Head of caudate nucleus (tissue), 42 donors: ENCODE measurements at places on chromosomes 1 and 21.

- no peak for DNase-seq
These were observed 42.9 kb upstream of the TDRD10 start for GRCh38 chr1:154459080-154459479.

- DNase-seq = no peak
These were observed 144.8 kb downstream of the BACH1 start for GRCh38 chr21:29443411-29444010.

GRCh38 chr1:1332031-1332755 lies 1.1 kb downstream of the TAS1R3 start:
- no peak for DNase-seq

DNA sequence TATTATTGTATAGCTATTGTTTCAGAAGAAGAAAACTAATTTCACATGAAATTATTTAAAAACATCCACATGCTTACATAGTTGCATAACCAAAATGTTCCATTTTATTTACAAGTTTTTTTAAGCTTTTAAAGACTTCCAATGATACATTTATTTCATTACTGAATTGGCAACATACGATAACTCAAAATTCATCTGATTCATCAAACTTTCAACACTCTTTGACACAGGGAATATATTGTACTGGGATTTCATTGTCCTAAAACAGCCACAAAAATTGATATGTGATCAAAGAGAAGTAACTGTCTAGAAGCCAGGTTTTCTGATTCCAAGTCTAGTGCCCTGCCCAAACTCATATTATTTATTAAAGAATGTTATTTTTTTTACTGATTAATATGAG lies 131.4 kb upstream of the USP24 start:
- DNase-seq = no peak

- no peak for DNase-seq
These were observed 79.9 kb downstream of the SIPA1L2 start for GRCh38 chr1:232550007-232550406.

GRCh38 chr1:41014871-41015270 lies 6.7 kb downstream of the SLFNL1 start:
- no peak for DNase-seq

DNA sequence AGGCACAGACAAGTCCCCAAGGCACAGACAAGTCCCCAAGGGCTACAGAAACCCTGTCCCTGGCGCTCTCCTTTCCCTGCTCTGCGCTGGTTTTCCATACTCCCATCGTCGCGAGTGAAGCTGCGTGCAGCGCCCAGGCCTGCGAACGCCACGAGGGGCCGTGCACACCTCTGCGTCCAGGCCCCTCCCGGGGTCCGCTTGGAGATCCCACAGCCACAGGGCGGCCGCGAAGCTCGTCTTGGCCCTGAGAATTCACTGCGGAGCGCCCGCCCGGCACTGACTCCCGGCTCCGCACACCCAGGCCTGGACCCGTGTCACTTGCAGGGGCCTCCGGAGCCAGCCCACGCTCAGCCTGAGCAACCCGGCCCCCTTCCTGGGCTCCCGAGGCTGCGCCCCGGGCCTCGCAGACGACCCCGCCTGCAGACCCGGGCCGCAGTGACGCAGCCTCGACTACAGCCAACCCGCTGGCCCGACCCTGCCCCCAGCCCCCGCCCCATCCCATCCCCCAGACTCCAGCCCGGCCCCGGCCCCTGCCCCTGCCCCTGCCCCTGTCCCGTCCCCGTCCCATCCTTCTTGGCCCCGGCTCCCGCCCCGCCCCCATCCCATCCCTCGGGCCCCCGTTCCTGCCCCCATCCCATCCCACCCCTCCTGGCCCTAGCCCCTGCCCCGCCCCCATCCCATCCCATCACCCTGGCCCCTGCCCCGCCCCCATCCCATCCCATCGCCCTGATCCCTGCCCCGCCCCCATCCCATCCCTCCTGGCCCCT lies 841 bp downstream of the POFUT2 start:
- DNase-seq = peak; percentile 8

GRCh38 chr1:153933955-153934354 lies 11.2 kb upstream of the GATAD2B start:
- DNase-seq = no peak

DNA sequence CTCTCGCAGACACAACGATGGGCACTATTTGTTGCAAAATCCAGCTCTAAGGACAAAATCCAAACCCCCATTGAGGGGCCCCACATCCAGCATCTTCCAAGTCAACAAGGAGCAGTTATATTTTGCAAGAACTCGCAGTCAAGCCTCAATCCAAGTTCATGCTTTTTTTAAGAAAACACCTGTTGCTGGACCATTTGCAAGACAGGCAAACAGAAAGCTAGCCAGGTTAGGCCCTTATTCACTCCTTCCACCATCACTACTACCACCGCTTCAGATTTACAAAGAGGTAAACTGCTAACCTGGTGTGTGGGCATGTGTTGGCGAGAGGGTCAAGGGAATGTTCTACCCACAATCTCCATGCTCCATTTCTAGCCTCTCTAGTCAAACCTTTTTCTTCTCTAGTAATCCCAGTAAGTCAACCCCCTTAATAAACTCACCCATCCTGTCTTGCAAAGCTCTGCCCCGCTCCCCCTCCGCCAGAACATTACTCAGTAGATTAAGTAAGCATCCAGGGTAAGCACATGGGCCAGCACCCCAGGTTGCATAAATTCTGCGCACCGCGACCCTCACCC lies 703 bp downstream of the ERI3 start:
- no peak for DNase-seq

GRCh38 chr1:198903203-198903602 lies 264.4 kb downstream of the PTPRC start:
- peak; percentile 76 for DNase-seq

- no peak for DNase-seq
These were observed 2.6 kb downstream of the HYI start for GRCh38 chr1:43451157-43451591.

DNA sequence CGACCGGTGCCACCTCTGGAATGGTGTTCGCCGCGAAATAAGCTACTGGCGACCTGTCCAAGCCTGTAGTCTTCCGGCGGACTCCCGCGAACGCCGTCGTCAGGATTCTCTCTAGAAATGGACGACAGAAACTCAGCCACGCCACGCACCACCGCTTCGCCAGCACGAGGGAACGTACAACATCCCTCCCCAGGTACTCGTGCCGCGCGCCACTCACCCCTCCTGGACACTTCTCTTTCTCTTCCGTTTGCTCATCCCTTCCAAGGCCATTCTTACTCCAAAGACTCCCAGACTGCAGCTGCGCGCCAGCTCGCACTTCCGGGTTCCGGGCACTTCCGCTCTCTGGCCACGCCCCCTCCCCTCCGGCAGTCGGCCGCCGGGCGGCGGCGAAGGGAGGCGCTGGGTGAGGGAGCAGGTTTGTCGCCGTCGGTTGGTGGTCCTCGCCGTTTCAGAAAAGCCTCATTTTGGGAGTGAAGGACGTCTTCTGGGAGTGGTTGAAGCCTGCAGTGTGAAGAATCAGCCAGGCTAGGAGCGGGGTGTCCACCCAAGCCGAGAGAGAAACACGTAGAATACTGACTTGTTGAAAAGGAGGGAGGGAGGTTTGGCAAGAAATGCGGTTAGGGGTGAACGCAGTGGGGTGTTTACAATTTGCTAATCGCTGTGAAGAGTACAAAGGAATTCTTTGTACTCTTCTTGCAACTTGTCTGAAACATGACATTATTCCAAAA lies at the start of gene RBM34:
Gene RBM34, minus strand, starts transcription at position 294 of the 728 bp plus-strand sequence. Its CDS starts 24 bp downstream, at position 270.
- DNase-seq = peak; percentile 95

DNA sequence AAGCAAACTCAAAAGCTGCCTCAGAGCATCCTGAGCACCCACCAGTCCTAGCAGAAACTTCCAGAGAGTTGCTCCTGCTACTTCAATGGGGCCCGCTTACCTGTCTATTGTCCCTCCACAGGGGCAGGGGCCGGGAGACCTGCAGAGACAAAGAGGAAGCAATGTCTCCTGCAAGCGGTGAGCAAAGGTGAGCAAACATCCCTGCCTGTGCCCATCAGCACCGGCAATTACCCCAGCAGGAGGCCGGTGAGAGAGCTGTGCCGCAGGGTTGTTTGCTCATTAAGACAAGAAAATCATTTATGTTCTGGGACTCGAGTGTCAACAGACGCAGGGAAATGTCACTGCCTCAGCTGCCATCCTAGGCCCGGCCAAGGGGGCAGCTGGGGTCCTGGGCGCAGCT lies 53.8 kb upstream of the TARDBP start:
- DNase-seq = no peak

- no peak for DNase-seq
These were observed 13.1 kb upstream of the VAMP4 start for GRCh38 chr1:171754971-171755370.

- no peak for DNase-seq
These were observed 61.8 kb upstream of the PTGFRN start for GRCh38 chr1:116847688-116848531.

GRCh38 chr1:25519624-25520023 lies 23.8 kb upstream of the LDLRAP1 start:
- DNase-seq = no peak
